Epithelial cell of proximal tubule (primary cell): ENCODE measurements at places on chromosomes 5 and 9. TPM values are rescaled to one million over a fixed set of nuclear protein-coding genes. Genes with fewer than 3 reads are reported as not detected.

DNA sequence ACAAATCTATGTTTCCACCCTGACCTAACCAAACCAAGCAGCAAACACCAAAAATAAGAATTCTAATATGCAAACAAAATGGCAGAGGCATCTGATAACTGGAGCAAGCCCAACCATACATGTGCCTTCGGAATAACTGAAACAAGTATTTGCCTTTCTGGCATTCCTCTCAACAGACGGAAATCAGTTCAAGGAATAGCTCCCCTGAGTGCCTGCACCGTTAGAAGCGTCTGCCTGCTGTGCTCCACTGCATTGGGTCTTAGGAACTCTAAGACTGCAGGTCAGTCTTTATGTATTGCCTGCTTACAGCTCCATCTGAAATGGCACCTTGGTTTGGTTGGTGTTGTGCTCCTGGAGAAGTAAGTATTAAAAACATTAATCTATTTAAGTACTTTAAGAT lies 98.5 kb downstream of the MRPS27 start:
- DNase-seq = no peak

DNA sequence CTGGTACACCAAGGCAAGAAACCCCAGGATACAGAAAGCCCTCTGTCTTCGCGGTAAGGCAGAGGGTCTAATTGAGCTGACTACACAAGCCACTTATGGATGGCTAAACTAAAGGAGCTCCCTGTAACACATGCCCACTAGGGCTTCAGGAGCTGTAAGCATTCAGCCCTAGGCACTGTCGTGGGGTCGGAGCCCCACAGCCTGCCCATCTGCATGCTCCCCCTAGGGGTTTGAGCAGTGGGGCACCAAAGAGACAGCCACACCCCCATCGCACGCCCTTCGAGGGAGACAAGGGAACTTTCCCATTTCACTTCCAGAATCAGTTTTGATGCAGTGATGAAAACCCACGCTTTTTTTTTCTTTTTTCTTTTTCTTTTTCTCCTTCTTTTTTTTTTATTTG lies 11.0 kb upstream of the MTMR12 start:
- DNase-seq = no peak

The HTR1A gene
- not detected in 2 replicates for total RNA-seq

DNA sequence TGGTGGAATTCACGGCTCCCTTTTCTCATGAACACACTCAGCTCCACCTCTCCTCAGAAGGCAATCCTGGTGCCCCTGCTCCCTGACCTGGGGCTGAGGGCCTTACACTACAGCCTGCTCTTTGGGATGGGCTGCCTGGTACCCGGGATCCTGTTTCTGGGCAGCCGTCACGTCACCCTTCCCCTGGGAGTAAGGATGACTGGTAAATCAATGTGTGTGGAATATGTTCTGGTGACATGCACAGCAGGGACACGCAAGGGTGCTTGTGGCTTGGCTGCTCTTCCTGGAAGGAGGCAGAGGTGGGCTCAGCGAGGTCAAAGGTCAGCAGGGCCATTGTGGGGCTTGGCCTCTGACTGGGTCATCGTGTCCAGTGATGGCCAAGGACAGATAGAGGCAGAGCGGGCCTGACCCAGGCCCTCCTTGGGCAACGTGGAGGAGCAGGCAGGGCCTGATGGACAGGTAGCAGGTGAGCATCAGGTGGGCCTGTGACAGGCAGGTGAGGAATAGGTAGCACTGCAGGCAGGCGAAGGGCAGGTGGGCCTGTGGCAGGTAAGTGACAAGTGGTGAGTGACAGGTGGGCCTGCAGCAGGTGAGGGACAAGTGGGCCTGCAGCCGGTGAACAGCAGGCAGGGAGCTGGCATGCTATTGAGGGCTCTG lies 399.4 kb upstream of the IRX4 start:
- DNase-seq = no peak

GRCh38 chr9:116589392-116590354 lies 97.4 kb upstream of the TRIM32 start:
- no peak for DNase-seq

The AJM1 gene
- 0.51 and 2.2 TPM in 2 replicates for total RNA-seq
